ENCODE measurements at places on chromosomes 16 and 17.

DNA sequence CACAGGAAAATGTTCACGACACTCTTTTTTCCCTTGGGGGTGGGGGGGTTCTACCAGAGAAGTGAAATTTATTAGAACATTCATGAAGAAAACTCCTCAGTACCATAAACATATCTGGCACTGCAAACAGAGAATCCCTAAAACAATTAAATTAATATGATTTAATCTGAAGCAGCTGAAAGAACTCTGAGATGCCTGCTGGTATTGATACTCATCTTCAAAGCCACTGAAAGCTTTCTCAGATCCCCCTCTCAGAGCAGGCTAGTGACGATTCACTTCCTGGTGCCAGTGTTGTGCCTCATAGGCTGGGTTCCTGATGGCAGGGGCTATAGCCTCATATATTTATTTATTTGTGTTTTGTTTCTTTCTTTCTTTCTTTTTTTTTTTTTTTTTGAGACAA lies 52.7 kb downstream of the MYH10 start:
- DNase-seq: no peak

DNA sequence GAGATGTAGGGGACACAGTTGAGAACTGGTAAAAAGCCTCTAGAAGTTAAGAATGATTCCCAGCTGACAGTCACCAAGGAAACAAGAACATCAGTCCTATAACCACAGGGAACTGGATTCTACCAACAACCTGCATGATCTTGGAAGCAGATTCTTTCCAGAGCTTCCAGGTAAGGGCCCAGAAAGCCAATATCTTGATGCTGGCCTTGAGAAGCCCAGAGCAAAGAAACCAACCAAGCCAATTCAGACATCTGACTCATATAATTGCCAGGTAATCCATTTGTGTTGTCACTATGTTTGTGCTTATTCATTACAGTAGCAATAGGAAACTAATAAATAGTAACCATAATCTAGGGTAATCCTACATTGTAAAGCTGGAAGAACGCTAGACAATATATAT lies 81.6 kb downstream of the CACNG1 start:
- no peak for DNase-seq

GRCh38 chr16:49081086-49081485 lies 200.6 kb downstream of the CBLN1 start:
- no peak for DNase-seq

GRCh38 chr16:14187517-14188338 lies 116.6 kb downstream of the MRTFB start:
- DNase-seq: no peak

DNA sequence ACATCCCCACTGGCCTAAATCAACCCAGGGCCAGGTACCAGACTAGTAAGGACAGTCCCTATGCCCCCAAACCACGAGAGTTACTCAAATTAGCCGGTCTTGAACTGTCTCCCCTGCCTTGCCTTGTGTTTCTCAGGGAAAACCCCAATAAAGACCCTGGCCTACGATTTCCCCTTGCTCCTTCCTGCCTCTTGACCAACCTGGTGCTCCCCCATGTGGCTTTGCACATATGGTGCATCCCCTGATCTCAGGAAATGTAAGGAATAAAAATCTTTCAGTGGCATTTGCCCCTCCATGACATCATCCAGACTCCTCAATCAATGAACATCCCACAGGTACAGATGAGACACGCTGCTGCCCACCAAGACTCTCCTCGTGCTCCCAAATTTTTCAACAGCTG lies 87.9 kb downstream of the ZNF18 start:
- no peak for DNase-seq

DNA sequence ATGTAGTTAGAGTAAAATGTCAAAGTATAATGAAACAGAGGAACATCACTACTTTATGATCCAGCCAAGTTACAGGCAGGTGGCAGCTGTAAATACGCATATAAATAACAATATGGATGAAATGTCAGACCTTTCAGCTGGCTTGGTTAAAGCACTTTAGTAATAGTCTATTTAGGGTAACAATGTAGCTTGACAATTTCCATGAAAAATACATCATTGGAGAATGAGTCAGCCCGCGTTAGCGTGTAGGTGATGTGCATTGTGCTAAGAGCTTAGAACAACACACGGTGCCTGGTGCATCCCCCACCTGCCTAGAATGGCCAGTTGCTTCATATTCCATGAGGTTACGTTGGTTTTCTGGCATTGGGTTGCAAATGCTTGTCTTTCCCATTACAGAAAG lies 119.4 kb downstream of the RBFOX1 start:
- no peak for DNase-seq

DNA sequence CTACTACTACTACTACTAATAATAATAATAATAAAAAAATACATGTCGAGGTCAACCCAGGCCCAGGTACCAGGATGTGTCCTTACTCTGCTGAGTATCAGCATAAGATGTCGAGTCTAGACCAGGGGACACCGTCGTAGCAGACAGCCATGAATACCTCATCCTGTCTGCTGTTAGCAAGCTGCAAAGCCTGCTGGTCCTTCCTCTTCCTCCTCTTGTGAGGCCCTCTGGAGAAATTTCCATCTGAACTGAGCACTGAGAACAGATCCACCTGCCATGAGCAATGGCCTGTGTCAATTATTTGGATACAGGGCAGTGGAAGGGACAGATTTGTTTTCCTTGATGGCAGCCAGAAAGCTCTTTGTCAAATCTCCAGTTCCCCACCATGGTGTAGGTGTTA lies 168.5 kb downstream of the XYLT1 start:
- DNase-seq: no peak

- DNase-seq: no peak
Observed at GRCh38 chr16:57859331-57859730, 57.0 kb upstream of the KIFC3 start.

DNA sequence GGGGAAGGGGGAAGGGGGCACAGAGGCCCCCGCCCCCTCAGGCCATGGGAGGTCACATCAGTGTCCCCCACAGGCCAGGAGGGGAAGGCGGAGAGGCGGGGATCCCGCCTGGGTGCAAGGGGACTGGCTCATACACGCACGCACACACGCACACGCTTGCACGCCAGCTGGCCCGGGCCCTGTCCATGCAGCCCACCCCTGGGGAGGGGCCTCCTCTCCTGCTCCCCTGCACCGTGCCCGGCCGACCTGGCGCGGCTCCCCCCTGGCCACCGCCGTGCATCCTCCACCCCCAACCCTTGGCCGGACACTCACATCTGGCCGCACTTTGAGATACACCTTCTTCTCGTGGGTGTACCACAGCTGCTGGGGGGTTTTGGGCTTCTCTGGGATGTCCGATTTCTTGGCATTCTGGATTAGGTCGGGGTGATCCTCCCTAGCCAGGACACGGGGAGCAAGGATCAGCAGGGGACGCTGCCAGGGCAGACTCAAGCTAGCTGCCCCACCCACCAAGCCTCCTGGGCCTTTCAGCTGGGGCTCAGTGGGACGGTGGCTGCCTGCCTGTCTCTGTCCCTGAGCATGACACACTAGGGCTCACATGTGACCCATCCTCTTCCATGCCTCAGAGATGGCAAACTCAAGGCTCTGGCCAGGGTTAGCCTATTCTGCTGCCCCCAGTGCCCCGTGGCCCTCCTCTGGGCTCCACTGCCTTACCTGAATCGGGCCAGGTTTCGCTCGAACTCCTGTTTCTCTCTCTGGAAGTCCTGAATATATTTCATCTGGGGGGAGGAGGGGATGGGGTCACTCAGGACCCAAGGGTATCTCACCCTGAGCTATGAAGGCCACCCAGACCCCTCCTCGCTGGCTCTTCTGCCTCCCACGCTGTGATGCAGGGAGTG lies 6.7 kb downstream of the UBTF start:
- DNase-seq: no peak

- DNase-seq: no peak
Observed at GRCh38 chr17:81665205-81666091, 957 bp downstream of the OXLD1 start.

DNA sequence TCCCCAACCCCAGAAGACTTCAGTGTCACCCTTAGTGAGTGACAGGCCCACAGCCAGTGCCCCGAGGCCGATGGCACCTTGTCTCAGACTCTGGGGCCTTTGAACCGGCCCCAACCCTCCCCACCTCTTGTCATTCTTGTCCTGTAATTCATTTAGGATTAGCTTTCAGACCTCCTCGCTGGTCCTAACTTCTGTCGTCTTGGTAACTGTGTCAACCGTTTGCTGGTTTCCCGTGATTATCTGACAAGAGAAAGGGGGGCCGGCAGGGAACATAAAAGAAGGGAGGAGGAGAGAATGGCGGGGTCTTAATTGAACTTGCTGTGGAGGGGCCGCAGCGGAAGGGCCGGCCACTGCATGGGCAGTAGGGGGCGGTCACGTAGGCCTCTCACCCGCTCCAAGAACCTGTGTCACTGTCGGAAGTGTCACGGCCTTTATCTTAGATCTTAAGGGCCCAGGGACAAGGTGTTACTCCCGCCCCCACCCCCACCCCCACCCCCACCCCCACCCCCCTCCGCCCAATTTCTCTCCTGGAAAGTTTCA lies 46.5 kb upstream of the GSE1 start:
- no peak for DNase-seq

- no peak for DNase-seq
Observed at GRCh38 chr17:69547947-69548346, 133.4 kb downstream of the MAP2K6 start.

- DNase-seq: no peak
Observed at GRCh38 chr17:40545660-40546059, 19.6 kb downstream of the CCR7 start.

All from left ventricle myocardium inferior (tissue), 1 donor.